ENCODE measurements at places on chromosomes 2 and 18. TPM values are rescaled to one million over a fixed set of nuclear protein-coding genes. Genes with fewer than 3 reads are reported as not detected.

GRCh38 chr2:102449370-102449974 lies 23.6 kb upstream of the SLC9A4 start:
- peak; percentile 37 for DNase-seq
- H3K4me1 ChIP-seq = no peaks in the 10 kb centered on the region
- H3K36me3 ChIP-seq = no peaks in the 10 kb centered on the region
- H3K4me3 ChIP-seq = no peak overlapping the region
- H3K27me3 ChIP-seq = no peaks in the 10 kb centered on the region
- H3K27ac ChIP-seq = no peak overlapping the region

DNA sequence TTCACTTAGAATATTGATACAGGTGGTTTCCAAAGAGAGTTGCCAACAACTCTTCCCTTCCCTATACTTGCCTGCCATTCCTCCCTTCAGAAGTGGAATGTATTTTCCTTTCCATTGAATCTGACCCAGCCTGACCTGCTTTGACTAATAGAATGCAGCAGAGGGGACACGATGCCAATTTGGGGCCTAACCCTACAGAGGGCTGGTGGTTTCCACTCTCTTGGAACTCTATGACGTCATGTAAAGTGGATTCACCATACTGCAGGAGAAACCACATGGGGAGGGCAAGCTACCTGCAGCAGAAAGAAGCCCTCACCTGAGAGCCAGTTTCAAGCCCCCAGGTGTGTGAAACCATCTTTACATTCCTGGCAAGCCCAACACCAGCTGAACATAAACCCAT lies 98.9 kb upstream of the TRIB2 start:
- no peaks in the 10 kb centered on the region for H3K36me3 ChIP-seq
- DNase-seq = no peak
- H3K4me1 ChIP-seq = peaks cover 5% of the 10 kb centered on the region
- no peaks in the 10 kb centered on the region for H3K27me3 ChIP-seq
- H3K4me3 ChIP-seq = no peak overlapping the region

GRCh38 chr2:191322828-191323506 lies 77.8 kb downstream of the MYO1B start:
- no peak overlapping the region for H3K27ac ChIP-seq
- peaks cover 11% of the 10 kb centered on the region for H3K36me3 ChIP-seq
- H3K4me1 ChIP-seq = peaks cover 28% of the 10 kb centered on the region
- no peak for DNase-seq
- H3K4me3 ChIP-seq = no peak overlapping the region

GRCh38 chr2:119929537-119929936 lies 83.3 kb upstream of the EPB41L5 start:
- H3K4me1 ChIP-seq = no peaks in the 10 kb centered on the region
- no peaks in the 10 kb centered on the region for H3K27me3 ChIP-seq
- no peak for DNase-seq
- no peaks in the 10 kb centered on the region for H3K36me3 ChIP-seq

DNA sequence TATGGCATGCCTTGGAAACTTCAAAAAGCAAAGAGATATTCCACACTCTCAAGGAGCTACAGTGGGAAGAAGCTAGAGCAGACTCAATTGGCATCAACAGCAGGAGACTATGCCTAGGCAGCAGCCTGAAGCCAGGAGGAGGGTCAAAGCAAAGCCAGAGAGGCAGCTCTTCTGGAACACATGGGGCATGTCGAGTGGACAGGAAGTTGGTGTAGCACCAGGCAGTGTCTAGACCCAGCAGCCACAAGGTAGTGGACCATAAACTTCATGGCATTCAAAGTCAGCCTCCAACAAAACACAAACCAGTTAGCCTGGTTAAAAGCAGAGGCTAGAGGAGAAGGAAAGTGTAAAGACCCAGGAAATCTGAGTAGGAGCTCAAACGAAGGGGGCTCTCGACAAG lies 311.2 kb upstream of the PKDCC start:
- no peak for DNase-seq
- no peaks in the 10 kb centered on the region for H3K27me3 ChIP-seq
- no peak overlapping the region for H3K27ac ChIP-seq
- H3K36me3 ChIP-seq = no peaks in the 10 kb centered on the region
- peaks cover 17% of the 10 kb centered on the region for H3K4me1 ChIP-seq

- H3K4me3 ChIP-seq = no peak overlapping the region
- no peak for DNase-seq
- no peaks in the 10 kb centered on the region for H3K27me3 ChIP-seq
- no peaks in the 10 kb centered on the region for H3K36me3 ChIP-seq
- no peak overlapping the region for H3K27ac ChIP-seq
Observed at GRCh38 chr2:174461221-174461620, 25.6 kb downstream of the GPR155 start.

DNA sequence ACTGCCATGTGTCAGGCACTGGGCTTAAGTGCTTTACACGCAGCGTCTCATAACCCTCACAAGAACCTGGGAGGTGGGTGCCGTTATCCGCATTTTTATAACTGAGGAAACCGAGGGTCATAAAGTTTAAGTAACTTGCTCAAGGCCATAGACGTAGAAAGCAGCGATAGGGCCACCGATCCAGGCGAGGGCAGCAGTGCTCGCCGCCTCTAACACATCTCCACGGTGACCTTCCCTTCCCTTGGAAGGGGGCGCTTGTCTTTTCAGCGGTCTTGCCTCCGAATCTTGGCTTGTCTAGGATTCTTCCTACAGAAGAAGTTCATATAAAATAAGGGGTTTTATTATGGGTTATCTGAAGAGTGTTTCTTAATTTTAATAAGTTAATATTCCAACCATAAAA lies 186.6 kb downstream of the GBX2 start:
- no peaks in the 10 kb centered on the region for H3K27me3 ChIP-seq
- H3K36me3 ChIP-seq = no peaks in the 10 kb centered on the region
- no peak overlapping the region for H3K27ac ChIP-seq
- DNase-seq = peak; percentile 67

GRCh38 chr2:163612332-163612731 lies 123.5 kb downstream of the FIGN start:
- no peaks in the 10 kb centered on the region for H3K27me3 ChIP-seq
- DNase-seq = peak; percentile 10
- H3K4me3 ChIP-seq = no peak overlapping the region
- peaks cover 29% of the 10 kb centered on the region for H3K4me1 ChIP-seq

DNA sequence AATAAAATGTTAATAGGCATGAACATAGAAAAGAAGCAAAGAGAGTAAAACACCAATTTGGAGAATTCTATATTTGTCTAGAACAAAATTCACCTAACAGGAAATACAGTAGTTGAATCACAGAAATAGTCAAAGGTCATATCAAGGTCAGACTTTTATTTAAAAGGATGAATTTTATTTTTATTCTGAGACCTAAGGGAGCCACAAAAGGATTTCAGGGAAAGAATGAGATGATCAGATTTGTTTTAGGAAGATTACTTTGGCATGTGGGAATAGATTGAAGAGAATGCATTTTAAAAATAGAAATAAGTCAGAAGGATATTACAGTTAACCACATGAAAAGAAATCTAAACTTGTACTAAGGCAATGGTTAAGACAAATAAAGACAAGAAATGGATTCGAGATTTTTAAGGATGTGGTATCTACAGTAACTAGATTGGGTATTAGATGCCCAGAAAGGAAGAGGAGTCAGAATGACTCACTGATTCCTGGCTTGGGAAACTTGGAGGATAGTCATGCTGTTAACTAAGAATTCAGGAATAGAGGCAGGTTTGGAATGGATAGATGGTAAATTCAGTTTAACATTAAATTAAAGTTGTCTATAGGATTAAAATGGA lies 56.0 kb downstream of the METTL4 start:
- no peak overlapping the region for H3K27ac ChIP-seq
- no peak overlapping the region for H3K4me3 ChIP-seq
- H3K36me3 ChIP-seq = no peaks in the 10 kb centered on the region
- H3K27me3 ChIP-seq = no peaks in the 10 kb centered on the region
- H3K4me1 ChIP-seq = no peaks in the 10 kb centered on the region
- no peak for DNase-seq

- H3K27me3 ChIP-seq = no peaks in the 10 kb centered on the region
- H3K4me3 ChIP-seq = no peak overlapping the region
- no peaks in the 10 kb centered on the region for H3K4me1 ChIP-seq
- H3K27ac ChIP-seq = no peak overlapping the region
Observed at GRCh38 chr18:52401236-52401635, 61.2 kb downstream of the DCC start.

- DNase-seq = no peak
- no peaks in the 10 kb centered on the region for H3K36me3 ChIP-seq
- peaks cover 16% of the 10 kb centered on the region for H3K4me1 ChIP-seq
- peak overlapping the region; percentile 69 for H3K4me3 ChIP-seq
- peaks cover 22% of the 10 kb centered on the region for H3K27me3 ChIP-seq
Observed at GRCh38 chr18:34492652-34493051, 217.4 kb upstream of the DTNA start.

DNA sequence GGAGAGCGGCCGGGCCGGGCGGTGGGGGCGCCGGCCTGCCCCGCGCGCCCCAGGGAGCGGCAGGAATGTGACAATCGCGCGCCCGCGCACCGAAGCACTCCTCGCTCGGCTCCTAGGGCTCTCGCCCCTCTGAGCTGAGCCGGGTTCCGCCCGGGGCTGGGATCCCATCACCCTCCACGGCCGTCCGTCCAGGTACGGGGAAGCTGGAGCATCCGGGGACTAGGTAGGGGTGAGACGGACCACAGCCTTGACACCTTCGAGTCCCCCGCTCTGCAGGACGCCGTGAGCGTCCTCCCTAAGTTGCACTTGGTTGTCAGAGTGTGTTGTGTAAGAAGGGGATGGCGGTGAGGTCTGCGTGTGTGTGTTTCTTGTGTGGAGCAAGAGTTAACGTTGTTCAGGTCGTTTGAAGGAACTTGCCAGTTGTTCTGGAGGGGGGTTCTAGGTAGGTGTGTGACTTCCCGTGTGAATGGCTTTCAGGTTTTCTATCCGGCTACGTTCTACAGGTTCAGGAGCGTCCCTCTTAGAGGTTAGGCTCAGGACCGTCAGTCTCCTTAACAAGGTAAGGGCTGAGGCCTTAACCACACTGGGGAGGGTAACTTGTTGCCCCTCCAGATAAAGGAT lies 393 bp downstream of the IL1R1 start:
- DNase-seq = no peak
- H3K36me3 ChIP-seq = no peaks in the 10 kb centered on the region
- peak overlapping the region; percentile 51 for H3K4me3 ChIP-seq
- peaks cover 4% of the 10 kb centered on the region for H3K4me1 ChIP-seq
- H3K27me3 ChIP-seq = peaks cover 37% of the 10 kb centered on the region

GRCh38 chr2:11750917-11751316 lies 4.5 kb downstream of the LPIN1 start:
- H3K36me3 ChIP-seq = no peaks in the 10 kb centered on the region
- no peaks in the 10 kb centered on the region for H3K27me3 ChIP-seq
- no peak overlapping the region for H3K27ac ChIP-seq
- DNase-seq = no peak

- peaks cover 37% of the 10 kb centered on the region for H3K4me1 ChIP-seq
- DNase-seq = no peak
- no peaks in the 10 kb centered on the region for H3K36me3 ChIP-seq
- H3K27me3 ChIP-seq = no peaks in the 10 kb centered on the region
- H3K27ac ChIP-seq = no peak overlapping the region
Observed at GRCh38 chr2:778731-779350, 101.6 kb upstream of the TMEM18 start.

- H3K4me1 ChIP-seq = peaks cover 5% of the 10 kb centered on the region
- H3K27me3 ChIP-seq = no peaks in the 10 kb centered on the region
- no peak overlapping the region for H3K4me3 ChIP-seq
- no peak overlapping the region for H3K27ac ChIP-seq
Observed at GRCh38 chr2:47639467-47639866, 143.5 kb upstream of the MSH6 start.

- peaks cover 22% of the 10 kb centered on the region for H3K27me3 ChIP-seq
- H3K4me1 ChIP-seq = no peaks in the 10 kb centered on the region
- peak; percentile 71 for DNase-seq
- H3K27ac ChIP-seq = no peak overlapping the region
Observed at GRCh38 chr18:74290794-74291471, 830 bp downstream of the CYB5A start.

DNA sequence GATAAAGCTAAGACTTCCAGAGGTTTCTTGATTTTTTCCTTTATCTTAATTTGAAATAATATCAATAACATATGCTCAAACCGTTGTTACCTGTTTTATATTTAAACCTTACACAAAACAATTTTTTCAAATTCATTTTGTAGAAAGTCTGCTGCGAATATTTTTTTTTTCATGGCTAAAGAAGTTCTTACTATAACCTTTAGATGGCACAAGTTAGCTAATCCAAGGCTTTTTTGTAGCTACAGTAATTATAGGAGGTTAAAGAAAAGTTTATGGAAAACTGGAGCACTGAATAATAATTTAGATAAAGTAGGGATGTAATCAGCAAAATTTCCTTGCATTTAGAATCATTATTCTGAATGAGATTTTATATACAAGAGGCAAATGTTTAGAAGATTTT lies 78.0 kb upstream of the PNPT1 start:
- H3K27me3 ChIP-seq = no peaks in the 10 kb centered on the region
- DNase-seq = peak; percentile 8
- no peaks in the 10 kb centered on the region for H3K4me1 ChIP-seq
- no peak overlapping the region for H3K4me3 ChIP-seq
- H3K36me3 ChIP-seq = no peaks in the 10 kb centered on the region

DNA sequence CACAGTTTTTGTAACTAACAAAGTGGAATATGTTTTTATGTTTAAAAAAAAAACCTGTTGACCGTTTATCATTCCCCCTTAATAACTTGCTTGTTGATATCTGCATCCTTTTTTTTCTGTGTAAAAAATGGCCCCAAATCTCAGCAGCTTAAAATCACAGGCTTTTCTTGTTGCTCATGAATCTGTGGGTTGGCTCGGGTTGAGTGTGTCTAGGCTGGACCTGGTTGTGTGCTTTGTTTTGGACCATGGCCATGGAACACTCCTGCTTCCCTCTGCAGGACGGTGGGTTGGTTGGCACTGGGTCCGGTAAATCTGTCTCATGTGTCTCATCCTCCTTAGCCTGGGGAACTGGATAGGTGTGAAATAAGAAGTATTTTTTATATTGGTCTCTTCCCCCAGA lies 139.0 kb upstream of the LINC00305 start:
- H3K27me3 ChIP-seq = no peaks in the 10 kb centered on the region
- H3K36me3 ChIP-seq = no peaks in the 10 kb centered on the region
- H3K27ac ChIP-seq = no peak overlapping the region
- H3K4me3 ChIP-seq = no peak overlapping the region
- DNase-seq = no peak

- no peak for DNase-seq
- no peaks in the 10 kb centered on the region for H3K36me3 ChIP-seq
Observed at GRCh38 chr2:206584323-206585116, 57.8 kb upstream of the FAM237A start.

- H3K27ac ChIP-seq = no peak overlapping the region
- H3K4me3 ChIP-seq = no peak overlapping the region
- DNase-seq = no peak
- H3K4me1 ChIP-seq = no peaks in the 10 kb centered on the region
- no peaks in the 10 kb centered on the region for H3K36me3 ChIP-seq
- no peaks in the 10 kb centered on the region for H3K27me3 ChIP-seq
Observed at GRCh38 chr2:118145207-118145606, 56.9 kb downstream of the INSIG2 start.

- H3K4me1 ChIP-seq = no peaks in the 10 kb centered on the region
- no peaks in the 10 kb centered on the region for H3K27me3 ChIP-seq
- DNase-seq = no peak
- H3K4me3 ChIP-seq = no peak overlapping the region
- no peak overlapping the region for H3K27ac ChIP-seq
- H3K36me3 ChIP-seq = no peaks in the 10 kb centered on the region
Observed at GRCh38 chr2:70523996-70524965, 29.3 kb downstream of the TGFA start.

GRCh38 chr2:120886534-120887319 lies 151.1 kb downstream of the GLI2 start:
- no peaks in the 10 kb centered on the region for H3K27me3 ChIP-seq
- H3K27ac ChIP-seq = no peak overlapping the region
- peaks cover 47% of the 10 kb centered on the region for H3K4me1 ChIP-seq

SP5 gene
- total RNA-seq = 8.5 TPM

SCYGR6 gene
- total RNA-seq = not detected

RPRM gene
- 0.51 TPM for total RNA-seq

ITM2C gene
- 146 TPM for total RNA-seq

INHBB gene
- total RNA-seq = not detected
